ENCODE measurements at places on chromosomes 1 and 21.

DNA sequence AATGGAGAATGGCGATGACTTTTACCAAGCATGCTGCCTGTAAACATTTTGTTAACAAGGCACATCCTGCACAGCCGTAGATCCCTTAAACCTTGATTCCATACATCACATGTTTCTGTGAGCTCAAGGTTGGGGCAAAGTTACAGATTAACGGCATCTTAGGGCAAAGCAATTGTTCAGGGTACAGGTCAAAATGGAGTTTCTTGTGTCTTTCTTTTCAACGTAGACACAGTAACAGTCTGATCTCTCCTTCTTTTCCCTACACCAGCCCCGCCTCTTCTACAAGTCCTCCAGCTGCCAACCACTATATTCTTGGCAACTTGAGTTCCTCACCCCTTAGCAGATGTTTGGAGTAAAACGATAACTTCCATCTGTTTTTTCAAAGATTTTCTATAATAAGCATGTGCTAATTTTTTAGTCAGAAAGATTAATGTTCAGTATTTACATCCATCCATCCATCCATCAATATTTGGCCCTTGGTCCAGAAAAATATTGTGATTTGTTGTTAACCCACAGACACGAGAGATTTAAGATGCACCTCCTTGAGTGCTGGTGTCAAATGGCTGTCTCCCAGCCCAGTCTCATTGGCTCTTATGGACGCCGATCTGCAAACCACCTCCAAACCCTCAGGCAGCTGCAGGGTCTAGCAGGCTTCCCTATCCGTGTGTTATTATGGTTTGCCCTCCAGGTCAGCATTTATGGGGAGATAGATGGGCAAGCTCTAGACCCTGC, 3.8 kb downstream of the DNALI1 start:
- DNase-seq = no peak

GRCh38 chr1:866095-866494, 57.6 kb upstream of the SAMD11 start:
- no peak for DNase-seq

GRCh38 chr21:42160111-42160721, 58.7 kb upstream of the ABCG1 start:
- DNase-seq = no peak

DNA sequence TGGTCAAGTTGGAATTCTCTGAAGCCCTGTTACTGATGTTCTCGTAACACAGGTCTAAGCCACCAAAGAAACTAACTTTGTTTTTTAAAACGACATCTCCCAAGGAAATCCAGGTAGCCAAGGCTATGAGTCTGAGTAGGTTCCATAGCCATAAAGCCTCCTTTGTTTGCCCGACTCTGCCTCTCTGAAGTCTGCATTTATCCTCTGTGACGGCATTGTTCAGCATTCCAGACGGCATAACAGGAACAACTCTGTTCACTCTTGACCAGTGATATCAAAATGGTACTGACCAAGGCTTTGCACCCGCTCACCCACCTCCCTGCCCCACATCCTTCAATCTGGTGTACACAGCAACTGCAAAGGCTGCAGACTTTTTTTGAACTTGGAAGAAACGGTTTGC, 14.8 kb downstream of the URB1 start:
- no peak for DNase-seq

DNA sequence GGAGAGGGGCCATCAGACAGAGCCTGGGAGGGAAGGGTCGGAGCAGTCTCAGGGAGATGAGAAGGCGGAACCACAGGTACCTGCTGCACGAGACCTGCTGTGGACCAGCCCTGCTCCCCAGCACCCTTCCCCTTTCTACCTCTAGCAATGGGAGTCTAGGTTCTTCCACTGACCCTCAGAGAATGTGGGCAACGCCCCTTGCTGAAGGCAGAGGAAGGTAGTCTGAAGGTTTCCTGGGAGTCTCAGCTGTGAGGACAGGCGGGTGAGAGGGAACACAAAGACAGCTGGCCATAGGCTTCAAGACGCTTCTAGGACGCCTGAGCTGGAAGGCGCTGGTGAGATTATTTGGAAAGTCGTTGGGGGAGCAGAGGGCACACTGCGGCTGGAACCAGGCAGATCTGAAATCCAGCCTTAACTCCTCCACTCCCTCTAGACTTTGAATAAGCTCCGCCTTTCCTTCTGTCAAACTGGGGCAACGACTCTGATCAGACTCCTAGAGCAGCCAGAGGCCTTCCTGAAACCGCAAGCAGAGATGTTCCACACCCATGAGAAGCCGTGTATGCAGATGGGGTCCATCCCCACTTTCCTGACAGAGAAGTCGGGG, 18.1 kb downstream of the SLC45A3 start:
- no peak for DNase-seq

DNA sequence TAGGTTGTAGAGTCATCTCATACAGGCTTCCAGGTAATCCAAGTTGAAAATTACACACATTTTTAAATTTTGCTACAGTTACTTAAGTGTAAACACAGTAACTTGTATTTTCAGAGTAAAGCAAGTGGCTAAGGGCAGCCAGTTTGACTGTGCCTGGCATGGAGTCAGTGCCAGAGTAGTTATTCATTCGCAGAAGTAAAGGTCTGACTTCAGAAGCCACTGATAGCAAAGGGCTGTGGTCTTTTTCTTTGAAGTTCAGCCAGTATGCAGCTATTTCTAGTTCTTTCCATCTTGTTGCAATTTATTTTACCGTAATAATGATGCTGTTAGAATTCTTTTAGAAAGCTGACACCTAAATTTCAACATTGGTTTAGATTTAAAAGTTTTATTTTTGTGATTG, 9.4 kb downstream of the TMEM50A start:
- no peak for DNase-seq
